Naive thymus-derived CD8-positive, alpha-beta T cell (primary cell): ENCODE measurements at places on chromosomes 13 and 19. TPM values are rescaled to one million over a fixed set of nuclear protein-coding genes. Genes with fewer than 3 reads are reported as not detected.
A peak's percentile ranks its signal among the peaks of the same experiment; 100 is the strongest.

DNA sequence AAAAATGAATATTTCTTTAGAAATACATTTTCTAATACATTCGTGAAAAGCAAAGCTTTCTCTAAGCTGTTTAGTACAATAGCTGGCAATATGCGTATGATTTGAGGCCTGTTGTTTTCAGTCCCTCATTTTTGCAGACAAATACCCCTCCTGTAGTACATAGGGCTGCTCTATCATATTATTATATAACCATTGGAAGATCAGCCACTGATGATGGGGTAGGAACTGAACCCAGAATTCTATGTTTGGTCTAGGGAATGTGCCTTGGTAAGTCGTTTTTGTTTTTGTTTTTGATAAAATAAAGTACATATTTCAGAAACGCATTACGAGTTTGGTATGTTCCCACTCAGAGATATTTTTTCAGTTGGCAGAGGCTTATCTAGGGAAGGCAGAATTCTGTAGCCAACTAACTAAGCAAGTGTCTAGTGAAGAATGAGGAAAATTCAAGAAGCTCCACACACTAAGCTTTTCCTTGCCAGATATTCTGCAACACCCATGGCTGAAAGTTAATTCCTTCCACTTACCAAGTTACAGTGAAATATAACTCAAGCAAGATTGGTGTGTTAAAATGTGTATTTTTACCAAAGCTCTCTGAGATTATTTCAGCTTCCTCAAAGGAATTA, 656.9 kb upstream of the MIR17HG start:
- H3K4me3 ChIP-seq: no peak overlapping the region
- no peaks in the 10 kb centered on the region for H3K27me3 ChIP-seq
- no peaks in the 10 kb centered on the region for H3K36me3 ChIP-seq
- H3K27ac ChIP-seq: no peak overlapping the region
- no peak for DNase-seq

- no peak for DNase-seq
- peaks cover 59% of the 10 kb centered on the region for H3K4me1 ChIP-seq
- no peaks in the 10 kb centered on the region for H3K36me3 ChIP-seq
- no peaks in the 10 kb centered on the region for H3K27me3 ChIP-seq
- H3K4me3 ChIP-seq: peak overlapping the region; percentile 99
These were observed 3.2 kb upstream of the MYCBP2 start for GRCh38 chr13:77329911-77330584.

GRCh38 chr13:72290962-72291681, 424.1 kb upstream of the DACH1 start:
- H3K27me3 ChIP-seq: no peaks in the 10 kb centered on the region
- no peak overlapping the region for H3K4me3 ChIP-seq
- H3K36me3 ChIP-seq: no peaks in the 10 kb centered on the region
- no peak overlapping the region for H3K27ac ChIP-seq
- H3K4me1 ChIP-seq: no peaks in the 10 kb centered on the region

Gene HSD11B1L
- total RNA-seq: 2.8 TPM

DNA sequence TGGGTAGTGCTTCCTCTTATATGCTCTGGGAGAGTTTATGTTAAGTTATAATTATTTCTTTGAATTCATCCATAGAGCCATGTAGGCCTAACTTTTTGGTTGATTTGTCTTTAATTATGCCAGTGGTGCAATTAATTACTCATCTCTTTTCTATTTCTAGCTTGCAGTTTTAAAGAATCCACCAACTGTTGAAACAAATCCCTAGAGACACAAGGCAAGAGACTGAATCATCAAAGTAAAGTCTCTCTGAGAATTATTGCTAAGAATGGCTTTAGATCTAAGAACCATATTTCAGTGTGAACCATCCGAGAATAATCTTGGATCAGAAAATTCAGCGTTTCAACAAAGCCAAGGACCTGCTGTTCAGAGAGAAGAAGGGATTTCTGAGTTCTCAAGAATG, 5.9 kb upstream of the ZNF551 start:
- peaks cover 26% of the 10 kb centered on the region for H3K27me3 ChIP-seq
- no peak overlapping the region for H3K27ac ChIP-seq
- no peaks in the 10 kb centered on the region for H3K4me1 ChIP-seq
- H3K36me3 ChIP-seq: peaks cover 4% of the 10 kb centered on the region
- no peak overlapping the region for H3K4me3 ChIP-seq

DNA sequence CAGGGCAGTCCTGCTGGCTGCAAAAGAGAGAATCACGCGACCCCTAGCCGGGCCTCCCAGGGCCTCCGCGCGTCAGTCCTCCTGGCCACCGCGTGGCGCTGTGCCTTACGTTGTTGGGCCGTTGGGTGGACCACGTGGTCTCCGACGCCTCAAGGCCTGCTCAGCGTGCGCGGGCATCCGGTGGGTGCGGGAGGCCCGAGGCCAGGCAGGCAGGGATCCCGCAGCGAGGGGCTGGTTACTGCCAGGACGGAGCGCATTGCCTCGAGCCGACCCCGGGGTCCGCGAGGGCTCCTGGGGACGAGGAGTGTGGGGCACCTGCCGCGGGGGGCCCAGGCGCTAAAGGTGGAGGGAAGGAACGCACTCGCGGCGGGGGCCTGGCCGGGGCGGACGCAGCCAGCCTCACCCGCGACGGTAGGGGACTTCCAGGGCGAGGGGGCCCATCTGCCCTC, at the start of gene TDRD12:
TSS of gene TDRD12 (plus strand) at position 157 of the 449 bp plus-strand sequence. CDS start 306 bp downstream, outside the sequence.
- no peak within 1 kb of the TSS for H3K27ac ChIP-seq
- peaks cover 8% of the 10 kb centered on the region for H3K36me3 ChIP-seq
- H3K27me3 ChIP-seq: no peaks in the 10 kb centered on the region
- H3K4me1 ChIP-seq: peaks cover 6% of the 10 kb centered on the region
- no peak for DNase-seq
- H3K4me3 ChIP-seq: no peak within 1 kb of the TSS

Gene SPTBN4
- total RNA-seq: 0.47 TPM

DNA sequence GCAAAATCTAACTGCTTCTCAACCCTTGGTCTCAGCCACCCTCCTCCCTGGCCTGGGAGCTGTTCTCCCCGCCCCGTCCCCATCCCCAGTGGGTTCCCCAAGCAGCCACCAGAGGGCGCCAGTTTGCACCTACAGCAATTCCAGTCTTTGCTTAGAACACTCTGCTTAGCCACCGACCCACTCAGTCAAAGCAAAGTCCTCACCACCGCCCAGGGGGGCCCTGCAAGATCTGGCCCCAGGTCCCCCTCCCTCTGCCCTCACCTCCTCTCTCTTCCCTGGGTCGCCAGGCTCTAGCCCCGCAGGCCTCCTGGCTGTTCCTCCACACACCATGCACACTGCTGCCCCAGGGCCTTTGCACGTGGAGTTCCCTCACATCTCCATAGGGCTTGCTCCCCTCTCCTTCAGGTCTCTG, 12.4 kb downstream of the TMEM143 start:
- H3K4me3 ChIP-seq: no peak overlapping the region
- no peaks in the 10 kb centered on the region for H3K36me3 ChIP-seq
- DNase-seq: peak; percentile 68
- peaks cover 7% of the 10 kb centered on the region for H3K4me1 ChIP-seq

- peaks cover 30% of the 10 kb centered on the region for H3K36me3 ChIP-seq
- H3K27ac ChIP-seq: peak overlapping the region; percentile 86
- H3K4me1 ChIP-seq: peaks cover 15% of the 10 kb centered on the region
- H3K4me3 ChIP-seq: peak overlapping the region; percentile 72
- DNase-seq: no peak
- H3K27me3 ChIP-seq: no peaks in the 10 kb centered on the region
These were observed 2.5 kb downstream of the HDGFL2 start for GRCh38 chr19:4474514-4475022.

DNA sequence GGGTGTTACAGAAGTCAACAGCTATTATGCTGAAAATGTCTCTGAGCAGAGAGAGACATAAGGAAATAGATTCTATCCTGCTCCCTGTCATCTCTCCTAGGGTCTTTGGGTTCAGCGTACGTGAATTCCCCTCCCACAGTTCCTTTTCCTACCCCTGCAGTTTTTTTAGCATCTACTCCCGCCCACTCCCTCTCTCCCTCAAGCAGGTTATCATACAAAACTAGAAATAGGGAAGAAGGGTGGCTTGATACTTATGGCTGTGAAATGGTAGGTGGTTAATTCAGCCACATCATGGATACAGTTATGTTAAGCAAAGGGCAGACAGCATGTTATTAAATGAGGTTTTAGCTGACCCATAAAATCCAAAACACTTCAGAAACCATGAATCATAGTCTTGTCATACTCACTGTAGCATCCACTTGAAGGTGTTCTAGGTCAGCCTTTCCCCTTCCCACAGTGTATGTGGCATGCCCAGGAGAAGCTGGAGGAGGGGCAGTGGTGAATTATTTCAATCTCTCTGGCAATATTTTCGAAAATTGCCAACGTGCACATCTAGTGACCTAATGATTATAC, 236.8 kb upstream of the SERP2 start:
- no peaks in the 10 kb centered on the region for H3K36me3 ChIP-seq
- peaks cover 3% of the 10 kb centered on the region for H3K27me3 ChIP-seq
- peaks cover 8% of the 10 kb centered on the region for H3K4me1 ChIP-seq
- DNase-seq: no peak

DNA sequence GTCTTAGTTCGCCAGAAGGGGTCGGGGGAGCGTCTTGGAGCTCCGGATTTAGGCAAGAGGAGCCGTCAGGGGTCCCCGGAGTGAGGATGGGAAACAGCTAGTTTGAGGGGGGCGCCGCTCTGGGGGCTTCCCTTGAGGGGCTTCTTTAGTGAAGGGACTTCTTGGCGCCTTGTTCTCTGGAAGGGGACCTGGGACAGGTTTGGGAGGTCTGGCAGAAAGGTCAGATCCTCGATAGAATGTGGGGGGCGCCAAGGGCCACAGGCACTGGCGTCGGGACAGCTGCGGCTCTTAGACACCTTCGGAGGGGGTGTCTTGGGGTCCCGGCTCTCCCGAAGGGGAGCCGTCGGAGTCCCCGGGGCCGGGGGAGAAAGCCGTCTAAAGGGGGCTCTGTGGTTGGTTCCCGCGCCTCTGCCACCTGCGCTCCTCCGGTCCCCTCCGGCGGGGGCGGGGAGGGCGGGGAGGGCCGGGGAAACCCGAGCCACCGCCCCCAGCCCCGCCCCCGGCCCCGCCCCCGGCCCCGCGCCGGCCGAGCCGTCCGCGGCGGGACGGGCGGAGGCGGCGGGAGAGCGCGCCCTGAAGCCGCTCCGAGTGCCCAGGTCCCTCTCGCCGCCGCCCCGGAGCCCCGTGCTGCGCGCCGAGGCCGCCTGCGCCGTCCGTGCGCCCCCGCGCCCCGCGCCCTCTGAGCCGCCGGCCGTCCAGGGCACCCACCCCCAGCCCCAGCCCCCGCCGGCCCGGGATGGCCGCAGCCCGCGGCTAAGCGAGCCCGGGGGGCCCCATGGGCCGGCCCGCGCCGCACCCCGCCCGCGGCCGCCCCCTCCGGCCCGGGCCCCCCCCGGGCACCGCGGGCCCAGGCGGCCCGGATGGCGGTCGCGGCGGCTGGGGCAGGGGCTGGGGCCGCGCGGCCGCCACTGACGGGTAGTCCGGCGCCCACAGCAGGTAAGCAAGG, at the start of gene NRTN:
TSS of gene NRTN (plus strand) at position 552 of the 946 bp plus-strand sequence. CDS start 19,099 bp downstream, outside the sequence.
- H3K27me3 ChIP-seq: peaks cover 3% of the 10 kb centered on the region
- H3K4me1 ChIP-seq: peaks cover 23% of the 10 kb centered on the region
- H3K27ac ChIP-seq: peak within 1 kb of the TSS; percentile 78
- peak within 1 kb of the TSS; percentile 83 for H3K4me3 ChIP-seq
- DNase-seq: no peak

GRCh38 chr19:32566246-32566830, 14.7 kb upstream of the PDCD5 start:
- no peak overlapping the region for H3K4me3 ChIP-seq
- no peak for DNase-seq
- no peak overlapping the region for H3K27ac ChIP-seq
- no peaks in the 10 kb centered on the region for H3K36me3 ChIP-seq
- peaks cover 9% of the 10 kb centered on the region for H3K4me1 ChIP-seq

DNA sequence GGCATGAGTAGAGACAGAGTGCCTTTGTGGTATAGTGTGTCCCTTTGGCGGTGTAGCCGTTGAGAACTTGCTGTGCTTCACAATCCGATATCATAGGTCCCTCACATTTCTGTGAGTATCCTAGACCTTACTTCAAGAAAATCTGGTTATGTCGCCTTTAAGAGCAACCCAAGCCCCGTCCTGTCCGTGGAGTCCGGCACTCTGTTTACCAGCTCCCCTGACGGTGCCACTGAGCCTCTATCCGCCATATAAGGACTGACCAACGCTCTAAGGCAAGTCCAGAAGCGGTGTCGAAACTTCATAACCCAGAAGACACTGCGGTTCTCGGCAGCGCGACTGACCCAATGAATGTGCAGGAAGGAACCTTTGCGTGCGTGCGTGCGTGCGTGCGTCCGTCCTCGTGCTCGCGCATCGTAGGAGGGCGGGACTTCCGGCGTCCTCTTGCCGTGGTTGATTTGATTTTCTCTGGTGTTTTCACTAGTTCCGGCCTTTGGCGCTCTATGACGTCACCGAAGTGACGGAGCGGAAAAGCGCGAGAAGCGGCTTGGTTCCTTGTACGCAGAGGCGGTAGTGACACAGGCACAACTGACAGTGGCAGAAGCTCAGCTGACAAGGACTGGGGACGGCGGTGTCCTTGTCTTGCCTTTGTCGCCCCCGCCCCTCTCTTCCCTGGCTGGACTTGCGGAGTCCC, at the start of the genes TRAPPC2B and ZNF547:
TSS of gene TRAPPC2B (plus strand) at position 555 of the 691 bp plus-strand sequence. CDS start 1,283 bp downstream, outside the sequence.
TSS of gene ZNF547 (plus strand) at position 555 of the 691 bp plus-strand sequence. CDS start 5,005 bp downstream, outside the sequence.
- H3K27me3 ChIP-seq: no peaks in the 10 kb centered on the region
- H3K27ac ChIP-seq: peak within 1 kb of the TSS; percentile 98
- DNase-seq: peak; percentile 93
- H3K4me1 ChIP-seq: peaks cover 12% of the 10 kb centered on the region
- H3K36me3 ChIP-seq: peaks cover 54% of the 10 kb centered on the region

GRCh38 chr13:110574161-110574560, 12.6 kb upstream of the RAB20 start:
- H3K36me3 ChIP-seq: no peaks in the 10 kb centered on the region
- no peak overlapping the region for H3K4me3 ChIP-seq
- H3K4me1 ChIP-seq: peaks cover 10% of the 10 kb centered on the region
- H3K27me3 ChIP-seq: peaks cover 19% of the 10 kb centered on the region

DNA sequence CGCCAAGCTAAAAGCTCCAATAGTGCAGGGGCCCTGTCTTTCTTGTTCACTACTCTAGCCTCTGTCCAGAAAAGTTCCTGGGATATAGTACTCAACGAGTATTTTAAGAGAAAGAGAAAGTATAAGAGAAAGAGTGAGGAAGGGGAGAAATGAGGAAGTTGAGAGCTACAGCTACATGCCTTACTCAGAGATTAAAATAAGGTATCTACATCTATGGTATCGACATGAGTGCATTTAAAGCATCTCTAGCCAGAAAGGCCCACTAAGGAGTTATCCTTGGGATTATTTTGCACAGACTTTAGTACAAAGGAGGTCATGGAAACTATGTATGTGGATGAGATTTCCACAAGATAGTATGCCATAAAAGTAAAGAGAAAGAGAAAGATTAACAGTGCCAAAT, 28.5 kb downstream of the MYCBP2 start:
- H3K4me3 ChIP-seq: no peak overlapping the region
- H3K4me1 ChIP-seq: peaks cover 31% of the 10 kb centered on the region
- H3K27me3 ChIP-seq: no peaks in the 10 kb centered on the region
- peaks cover 4% of the 10 kb centered on the region for H3K36me3 ChIP-seq
- no peak for DNase-seq
